ENCODE measurements at places on chromosomes 5 and 9.

- DNase-seq = peak; percentile 82
These were observed 41.2 kb downstream of the NIM1K start for GRCh38 chr5:43232943-43233833.

GRCh38 chr5:56737002-56737621, 78.2 kb upstream of the MAP3K1 start:
- DNase-seq = no peak

GRCh38 chr9:133437753-133438531, 15.8 kb downstream of the ADAMTS13 start:
- no peak for DNase-seq

DNA sequence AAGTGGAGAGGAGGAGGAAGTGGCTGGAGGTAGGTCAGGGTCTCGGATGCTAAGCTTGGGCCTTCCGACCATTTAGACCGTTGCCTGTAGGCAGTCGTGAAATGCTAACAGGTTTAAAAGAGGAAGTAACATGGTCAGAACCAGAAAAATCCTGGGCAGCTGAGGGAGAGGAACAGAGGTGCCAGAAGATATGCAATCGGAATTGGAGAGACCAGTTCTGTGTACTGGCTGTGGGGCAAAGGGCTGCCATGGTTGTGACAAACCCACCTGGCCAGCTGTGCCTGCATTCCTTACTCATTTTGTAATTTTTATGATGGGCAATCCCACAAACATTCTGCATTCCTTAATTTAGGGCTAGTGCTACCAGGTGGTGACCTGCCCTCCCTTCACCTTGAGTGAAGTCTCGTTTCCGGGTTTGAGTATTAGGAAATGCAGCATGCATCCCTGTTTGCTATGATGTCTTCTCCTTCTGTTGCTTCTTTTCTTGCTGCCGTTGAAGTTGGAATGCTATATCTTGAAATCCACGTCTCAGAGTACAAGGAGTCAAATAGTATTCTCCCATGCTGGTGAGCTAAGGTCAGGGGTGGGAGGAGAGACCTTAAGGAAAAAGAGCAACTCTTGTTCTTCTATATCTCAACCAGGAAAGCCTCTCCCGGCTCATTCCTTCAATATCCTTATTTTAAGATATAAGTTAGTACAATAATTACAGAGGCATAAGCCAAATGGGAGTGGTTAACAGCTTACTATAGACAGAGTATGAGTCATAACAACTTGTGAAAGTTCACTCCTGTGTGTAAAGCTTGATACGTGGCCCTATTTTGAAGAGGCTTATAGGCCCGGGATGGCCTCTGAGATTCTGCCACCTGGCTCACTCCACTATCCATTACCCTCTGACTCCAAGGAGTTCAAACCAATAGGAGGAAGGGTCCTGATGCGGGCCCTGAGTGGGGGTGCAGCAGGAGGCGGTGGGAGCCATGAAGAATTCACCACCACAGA, 37.0 kb downstream of the B4GALT1 start:
- DNase-seq = no peak

DNA sequence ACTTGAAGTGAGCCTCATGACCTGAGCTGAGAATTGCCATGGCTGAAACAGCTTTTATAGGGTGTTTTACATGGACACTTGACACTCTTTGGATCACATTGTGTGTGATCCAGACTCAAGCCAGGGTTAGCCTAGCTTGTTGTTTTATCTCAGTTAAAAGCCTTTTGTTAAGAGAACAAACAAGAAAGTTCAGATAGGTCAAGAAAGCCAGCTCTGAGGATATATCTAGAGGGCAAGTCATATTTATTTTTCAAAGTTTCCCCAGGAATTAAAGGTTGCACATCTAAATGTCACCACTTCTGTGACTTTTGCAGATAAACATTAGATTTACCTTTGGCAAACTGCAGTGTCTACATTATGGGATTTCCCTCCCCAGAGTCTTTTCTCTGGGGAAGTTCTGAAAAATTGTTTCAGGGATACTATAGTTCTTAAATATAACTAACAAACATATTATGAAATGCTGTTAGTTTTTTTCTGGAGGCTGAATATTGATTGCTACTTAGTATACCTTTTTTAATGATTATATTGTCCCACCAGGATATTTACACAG, 134.5 kb downstream of the C9orf152 start:
- DNase-seq = no peak

- DNase-seq = no peak
These were observed 41.8 kb downstream of the FBXO10 start for GRCh38 chr9:37534412-37534811.

GRCh38 chr9:69877852-69878514, 57.4 kb downstream of the CFAP95 start:
- DNase-seq = no peak

DNA sequence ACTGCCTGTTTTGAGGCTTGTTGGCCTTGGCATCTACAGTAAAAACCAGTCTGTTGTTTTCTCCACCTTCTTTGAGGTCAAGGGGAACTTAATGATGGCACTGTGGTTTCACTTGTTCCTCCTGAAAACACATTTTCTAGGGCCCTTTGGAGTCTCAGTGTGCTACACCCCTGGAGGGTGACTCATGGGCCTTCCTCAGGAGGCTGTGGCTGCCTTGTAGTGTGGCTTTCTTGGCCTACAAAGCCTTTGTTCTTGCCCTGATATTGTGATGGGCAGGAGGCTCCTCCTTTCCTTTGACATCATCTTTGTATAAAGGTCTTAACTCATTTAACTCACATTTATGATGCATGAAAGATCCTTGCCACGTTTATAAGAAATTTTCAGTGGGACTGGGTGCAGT, 56.3 kb upstream of the GPBP1 start:
- no peak for DNase-seq

DNA sequence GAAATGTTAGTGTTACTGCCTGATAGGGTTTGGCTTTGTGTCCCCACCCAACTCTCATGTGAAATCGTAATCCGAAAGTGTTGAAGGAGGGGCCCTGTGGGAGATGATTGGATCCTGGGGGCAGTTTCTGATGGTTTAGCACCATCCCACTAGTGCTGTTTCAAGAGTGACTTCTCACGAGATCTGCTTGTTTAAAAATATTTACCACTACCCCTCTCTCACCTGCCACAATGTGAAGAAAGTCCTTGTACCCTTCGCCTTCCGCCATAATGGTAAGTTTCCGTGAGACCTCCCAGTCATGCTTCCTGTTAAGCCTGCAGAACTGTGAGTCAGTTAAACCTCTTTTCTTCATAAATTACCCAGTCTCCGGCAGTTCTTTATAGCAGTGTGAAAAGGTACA, 2.6 kb upstream of the RFX3 start:
- DNase-seq = no peak

- no peak for DNase-seq
These were observed at the start of gene TPM2 for GRCh38 chr9:35689542-35690293. TSS of gene TPM2 (minus strand) at chr9:35689925. CDS start at chr9:35689817, 108 bp downstream.

GRCh38 chr5:172845154-172845553, 11.1 kb downstream of the ERGIC1 start:
- DNase-seq = no peak

DNA sequence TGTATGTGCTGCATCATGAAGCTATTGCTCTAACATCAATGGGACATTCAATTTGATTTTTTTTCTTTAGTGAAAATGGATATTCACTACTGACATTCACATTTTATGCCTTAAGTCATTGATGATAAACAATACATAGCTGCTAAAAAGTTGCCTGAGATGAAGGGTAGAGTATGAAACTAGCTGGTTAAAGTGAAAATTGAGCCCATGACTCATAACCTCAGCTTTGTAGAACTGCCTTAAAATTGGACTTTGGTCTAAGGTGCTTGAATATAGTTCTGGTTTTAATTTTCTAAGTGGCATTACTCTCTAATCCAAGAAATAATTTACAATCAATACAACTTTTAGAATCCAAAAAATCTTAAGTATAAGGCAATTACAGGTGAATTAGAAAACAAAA, 740.4 kb upstream of the RIOK2 start:
- DNase-seq = no peak

- no peak for DNase-seq
These were observed 409.8 kb downstream of the NTRK2 start for GRCh38 chr9:85079349-85079748.

DNA sequence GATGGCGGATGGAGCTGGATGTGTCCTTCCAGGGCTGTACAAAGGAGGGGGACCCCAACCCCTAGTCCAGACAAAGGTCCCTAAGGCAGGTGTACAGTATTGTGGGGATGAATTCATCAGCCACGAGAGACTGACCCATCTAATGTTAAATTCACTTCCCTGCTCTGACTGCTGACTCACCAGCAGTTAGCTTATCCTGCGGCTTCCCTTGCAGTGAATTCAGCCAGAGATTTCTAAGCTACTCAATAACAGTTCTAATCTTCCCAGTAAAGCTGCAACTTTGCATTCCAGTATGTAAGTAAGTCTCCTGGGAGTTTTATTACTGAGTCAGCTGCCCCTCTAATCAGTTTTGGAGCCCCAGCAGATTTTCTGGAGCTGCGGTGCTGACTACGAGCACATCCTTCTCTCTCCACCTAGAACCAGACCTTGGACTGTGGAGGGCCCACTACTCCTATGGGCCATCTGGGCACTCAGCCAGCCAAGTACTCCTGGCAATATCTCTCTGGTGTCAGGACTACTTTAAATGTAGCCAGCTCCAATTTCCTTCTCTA, 16.1 kb downstream of the B4GALT1 start:
- DNase-seq = no peak

- no peak for DNase-seq
These were observed 691.0 kb downstream of the PTPRD start for GRCh38 chr9:9921805-9922204.

- DNase-seq = no peak
These were observed 13.6 kb upstream of the FAM240B start for GRCh38 chr9:38733503-38733902.

- no peak for DNase-seq
These were observed 58.2 kb downstream of the GADD45G start for GRCh38 chr9:89662718-89663613.

DNA sequence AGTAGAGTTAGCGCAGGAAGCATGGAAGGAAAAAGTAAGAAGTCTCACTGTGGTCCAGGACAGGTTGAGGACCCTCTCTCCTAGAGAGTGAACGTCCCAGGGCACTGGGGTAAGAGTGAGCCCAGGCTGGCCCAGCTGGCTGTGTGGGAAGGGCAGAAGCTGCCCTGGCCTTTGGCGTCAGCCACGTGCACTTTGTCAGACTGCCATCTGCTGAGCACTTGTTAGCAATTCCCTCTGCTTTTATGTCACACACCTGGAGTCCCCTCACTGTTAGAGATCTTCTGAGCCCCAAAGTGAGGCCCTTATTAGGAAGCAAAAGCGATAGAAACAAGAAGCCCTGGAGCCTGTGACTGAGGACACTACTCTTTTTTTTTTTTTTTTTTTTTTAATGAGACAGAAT, 79.1 kb downstream of the UGCG start:
- no peak for DNase-seq

Data from NCI-H187 (cell line).